Stimulated activated naive B cell treated with anti-CD40 and anti-IgM and Interleukin-4, amounts not matched to agents 10 μg/mL and 1 μg/mL and 100 μg/mL, for 72 hours (primary cell): ENCODE measurements at places on chromosomes 5 and 9.

- no peak for DNase-seq
These were observed 22.0 kb downstream of the C9orf57 start for GRCh38 chr9:72038408-72038807.

DNA sequence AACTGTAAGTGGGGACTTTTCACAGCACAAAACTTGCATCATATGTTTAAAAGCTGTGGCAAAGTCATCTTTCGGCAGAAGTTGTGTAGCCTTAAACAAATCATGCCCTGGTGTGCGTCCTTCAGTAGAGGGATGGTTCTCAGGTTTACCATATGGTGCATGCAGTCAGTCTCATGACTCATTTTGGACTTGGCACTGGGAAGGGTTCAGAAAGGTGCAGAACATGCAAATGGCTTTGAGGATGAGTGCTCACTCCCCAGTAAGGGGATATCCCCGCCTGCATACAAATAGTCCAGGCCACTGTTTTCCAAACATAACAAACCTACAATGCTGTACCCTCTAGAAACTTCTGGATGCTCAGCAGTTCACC, 260.3 kb downstream of the NDUFS4 start:
- peak; percentile 4 for DNase-seq

DNA sequence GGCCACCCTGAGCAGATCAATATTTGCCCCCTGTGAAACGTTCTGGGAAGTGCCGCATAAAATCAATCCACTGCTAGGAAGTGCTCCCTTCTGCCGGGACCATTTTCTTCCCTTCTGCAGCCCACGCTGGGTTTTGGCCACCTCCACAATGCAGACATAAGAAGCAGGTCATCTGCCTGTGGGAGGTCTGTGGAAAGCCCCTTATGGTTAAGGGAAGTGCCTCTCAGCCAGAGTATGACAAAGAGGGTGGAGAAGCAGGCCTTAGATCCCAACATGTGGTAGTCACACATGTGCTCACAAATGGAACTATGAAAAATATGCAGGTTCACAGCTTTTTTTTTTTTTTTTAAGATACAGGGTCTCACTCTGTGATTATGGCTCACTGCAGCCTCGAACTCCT, 82.8 kb downstream of the SLC1A3 start:
- peak; percentile 46 for DNase-seq

- no peak for DNase-seq
These were observed 19.1 kb downstream of the TRIM14 start for GRCh38 chr9:98099898-98100297.

GRCh38 chr5:40052808-40053207, 626.9 kb upstream of the PTGER4 start:
- DNase-seq, result no peak

DNA sequence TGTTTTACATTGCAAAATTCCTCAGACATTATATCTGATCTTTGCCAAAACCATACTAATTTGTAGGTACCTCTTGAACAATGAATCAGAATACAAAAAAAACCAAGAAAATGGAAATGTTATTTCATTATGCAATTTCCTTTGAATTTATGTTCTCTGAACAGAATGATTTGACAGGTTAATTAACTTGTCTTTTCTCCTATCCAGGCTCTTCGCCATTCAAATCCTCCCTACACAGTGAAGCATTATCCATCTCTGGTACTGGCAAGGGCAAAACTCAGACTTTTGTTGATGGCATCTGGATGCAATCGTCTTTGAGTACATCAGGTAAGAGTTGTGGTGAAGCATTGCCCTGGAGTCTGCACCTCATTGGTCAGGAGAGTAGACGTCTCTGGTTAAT, 655.7 kb upstream of the ITGA1 start:
- DNase-seq, result no peak

DNA sequence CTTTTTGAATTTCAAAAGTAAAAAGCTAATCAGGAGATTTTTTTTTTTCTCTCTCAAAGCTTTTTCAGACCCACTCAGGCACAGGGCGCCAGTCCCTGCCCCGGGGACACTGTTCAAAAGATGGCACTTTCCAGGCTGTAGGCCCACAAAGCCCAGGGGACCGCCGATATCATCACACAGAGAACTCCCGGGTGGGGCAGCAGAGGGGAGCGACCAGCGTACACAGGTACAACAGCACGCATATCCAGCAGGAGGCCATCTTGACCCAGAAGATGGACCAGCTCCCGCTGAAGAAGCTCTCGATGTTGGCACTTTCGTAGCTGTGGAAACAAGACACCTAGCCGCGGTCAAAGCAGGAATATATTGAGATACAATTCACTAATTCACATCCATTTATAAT, 108.3 kb downstream of the THBS4 start:
- peak; percentile 49 for DNase-seq

GRCh38 chr5:130078661-130079060, 174.4 kb downstream of the CHSY3 start:
- DNase-seq, result no peak
